Esophagus mucosa (tissue), 1 donor: ENCODE measurements at places on chromosomes 16 and 17.

GRCh38 chr17:81033535-81034167 is 1.3 kb upstream of the BAIAP2 start:
- no peak for ATAC-seq

- ATAC-seq = no peak
These were observed 333.8 kb downstream of the HAPSTR1 start for GRCh38 chr16:9425236-9425635.

- ATAC-seq = no peak
These were observed 2.0 kb downstream of the C16orf87 start for GRCh38 chr16:46828943-46829342.

- ATAC-seq = no peak
These were observed 98.6 kb downstream of the OR1D5 start for GRCh38 chr17:2964831-2965230.

DNA sequence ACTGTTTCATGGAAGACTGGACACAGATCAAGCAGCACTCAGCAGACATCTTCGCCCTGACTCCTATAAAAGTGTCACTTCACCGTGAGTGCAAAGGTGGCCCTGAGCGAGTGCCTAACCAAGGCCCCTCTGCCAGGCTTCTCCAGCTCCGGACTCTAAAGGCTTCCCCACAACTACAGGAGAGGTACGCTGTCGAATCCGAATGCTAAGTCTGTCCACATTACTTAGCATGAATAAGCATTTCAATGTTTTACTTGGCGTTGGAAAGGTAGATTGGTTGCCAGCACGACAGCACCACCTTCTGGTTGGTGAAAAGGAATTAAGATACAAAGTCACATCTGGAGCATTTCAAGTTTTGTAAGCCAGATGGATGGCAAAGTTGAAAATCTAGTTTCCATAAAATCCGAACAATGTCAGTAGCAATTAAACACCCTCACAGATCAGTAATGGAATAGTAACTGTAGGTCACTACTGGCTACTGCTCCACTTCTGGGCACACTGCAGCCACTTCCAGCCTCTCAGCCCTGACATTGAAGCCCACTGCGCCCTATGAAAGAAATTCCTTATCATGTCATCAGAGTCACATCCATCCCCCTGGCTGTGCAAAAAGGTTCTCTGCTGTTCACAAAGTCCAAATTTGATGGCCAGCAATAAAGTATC is 100.9 kb downstream of the PARN start:
- ATAC-seq = peak; percentile 89

- ATAC-seq = peak; percentile 95
These were observed at the start of gene FAM222B for GRCh38 chr17:28842282-28843012. Gene FAM222B, minus strand, starts transcription at chr17:28842790. Its CDS starts 76,123 bp downstream, at chr17:28766667.
